ENCODE measurements at places on chromosomes 4 and X.
A peak's percentile ranks its signal among the peaks of the same experiment; 100 is the strongest.

DNA sequence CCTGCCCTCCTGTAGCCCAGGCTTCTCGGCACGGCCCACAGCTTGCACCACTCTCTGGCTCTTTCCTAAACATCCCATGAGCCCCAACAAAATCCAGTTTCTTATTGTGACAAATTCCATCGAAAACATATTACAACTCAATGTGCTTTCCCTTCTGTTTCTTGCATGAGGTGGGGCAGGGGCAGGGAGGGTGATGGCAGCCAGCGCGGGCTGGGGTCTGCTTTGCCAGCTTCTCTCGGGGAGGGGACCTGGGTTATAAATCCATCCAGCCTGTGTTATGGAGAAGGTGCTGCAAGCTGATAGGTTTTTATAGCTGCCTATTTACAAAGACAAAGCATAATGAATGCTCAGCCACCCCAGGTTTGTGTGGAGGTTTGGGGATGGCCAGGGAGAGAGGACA is 21.1 kb downstream of the PPP2R2C start:
- DNase-seq = no peak

DNA sequence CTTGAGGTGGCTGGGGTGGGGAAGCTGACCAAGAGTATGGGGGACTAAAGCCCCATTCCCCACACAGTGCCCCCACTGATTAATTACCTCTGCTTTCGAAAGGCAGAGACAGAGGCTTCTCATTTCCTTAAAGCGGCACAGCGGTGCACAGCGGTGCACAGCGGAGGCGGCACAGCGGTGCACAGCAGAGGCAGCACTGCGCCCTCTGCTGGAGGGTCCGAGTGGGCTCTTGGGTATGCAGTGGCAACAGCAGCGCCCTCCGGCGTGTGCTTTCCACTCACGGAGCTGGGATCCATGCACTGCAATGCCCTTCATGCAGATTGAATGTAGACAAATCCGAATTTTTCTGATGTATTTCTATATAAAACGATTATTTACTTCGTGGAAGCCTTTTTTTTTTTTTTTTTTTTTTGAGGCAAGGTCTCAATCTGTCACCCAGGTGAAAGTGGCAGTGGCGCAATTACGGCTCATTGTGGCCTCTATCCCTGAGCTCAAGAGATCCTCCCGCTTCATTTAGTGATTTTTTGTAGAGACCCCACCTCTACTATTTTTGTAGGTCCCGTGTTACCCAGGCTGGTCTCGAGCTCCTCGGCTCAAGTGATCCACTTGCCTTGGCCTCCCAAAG is 19.7 kb upstream of the PRPS2 start:
- peak; percentile 20 for DNase-seq

DNA sequence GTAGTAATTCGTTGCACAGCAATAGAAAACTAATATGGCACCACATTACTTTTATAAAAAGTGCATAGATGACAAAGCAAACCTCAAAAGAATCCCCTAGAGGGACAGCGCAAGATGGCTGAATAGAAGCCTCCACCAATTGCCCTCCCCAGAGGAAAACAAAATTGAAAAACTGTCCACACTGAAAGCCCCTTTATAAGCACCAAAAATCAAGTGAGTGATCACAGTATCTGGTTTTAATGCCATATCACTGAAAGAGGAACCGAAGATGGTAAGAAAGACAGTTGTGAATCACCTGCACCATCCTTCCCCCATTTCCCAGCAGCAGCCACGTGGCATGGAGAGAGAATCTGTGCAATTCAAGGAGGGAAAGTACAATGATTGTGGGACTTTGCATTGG is 522.2 kb downstream of the GLUD2 start:
- DNase-seq = no peak

DNA sequence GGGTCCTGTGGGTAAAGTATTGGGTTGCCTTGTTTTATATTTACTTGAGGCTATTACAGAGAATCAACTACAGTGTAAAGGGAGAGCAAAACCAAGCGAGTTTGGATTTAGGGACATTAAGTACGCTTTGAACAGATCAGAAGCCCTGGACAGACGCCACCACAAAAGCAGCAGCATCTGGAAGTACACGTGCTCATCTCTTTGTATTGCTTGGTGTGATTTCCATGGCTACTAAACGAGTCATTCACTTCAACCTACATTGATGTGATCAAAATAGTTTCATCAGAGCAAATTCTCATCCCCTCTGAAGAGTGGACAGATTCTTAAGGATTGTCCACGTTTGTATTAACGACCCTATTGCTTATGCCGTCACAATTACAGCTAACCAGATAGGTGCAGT is 85.1 kb downstream of the SORBS2 start:
- no peak for DNase-seq

- DNase-seq = no peak
These were observed 43.1 kb upstream of the MCF2 start for GRCh38 chrX:139751053-139751452.

DNA sequence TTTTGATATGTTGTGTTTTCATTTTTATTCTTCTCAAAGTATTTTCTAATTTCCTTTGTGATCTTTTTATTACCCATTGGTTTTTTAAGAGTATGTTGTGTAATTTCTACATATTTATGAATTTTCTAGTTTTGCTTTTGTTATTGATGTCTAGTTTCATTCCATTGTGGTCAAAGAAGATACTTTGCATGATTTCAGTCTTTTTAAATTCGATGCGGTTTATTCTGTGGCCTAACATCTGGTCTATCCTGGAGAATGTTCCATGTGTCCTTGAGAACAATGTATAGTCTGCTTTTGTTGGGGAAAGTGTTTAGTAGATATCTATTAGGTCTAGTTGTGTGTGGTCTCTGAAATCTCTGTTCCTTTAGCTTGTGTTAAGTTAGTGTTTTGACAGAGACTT is 46.2 kb downstream of the PPEF1 start:
- no peak for DNase-seq

All from GM12891 (cell line).